Aorta (tissue), 5 donors: ENCODE measurements at places on chromosomes 6 and 20. TPM values are rescaled to one million over a fixed set of nuclear protein-coding genes. Genes with fewer than 3 reads are reported as not detected.

The PRSS16 gene
- not detected for total RNA-seq

The ECT2L gene
- total RNA-seq, result 0.19 TPM

The SYTL3 gene
- 3.9 TPM for total RNA-seq

The PRDM13 gene
- not detected for total RNA-seq

GRCh38 chr6:2582268-2582667 lies 168.5 kb downstream of the MYLK4 start:
- DNase-seq, result no peak

GRCh38 chr6:69985180-69985579 lies 118.8 kb downstream of the COL19A1 start:
- DNase-seq, result no peak

- DNase-seq, result no peak
Measured at GRCh38 chr20:7352165-7352564, 584.7 kb downstream of the BMP2 start.

GRCh38 chr6:72968704-72969103 lies 256.6 kb downstream of the KHDC1L start:
- no peak for DNase-seq

GRCh38 chr6:31680226-31681134 lies at the start of gene LY6G5C:
Gene LY6G5C, minus strand, starts transcription at chr6:31681067. Its CDS starts 694 bp downstream, at chr6:31680373.
- DNase-seq, result peak; percentile 90

- DNase-seq, result no peak
Measured at GRCh38 chr20:24132246-24132645, 143.7 kb upstream of the GGTLC1 start.

DNA sequence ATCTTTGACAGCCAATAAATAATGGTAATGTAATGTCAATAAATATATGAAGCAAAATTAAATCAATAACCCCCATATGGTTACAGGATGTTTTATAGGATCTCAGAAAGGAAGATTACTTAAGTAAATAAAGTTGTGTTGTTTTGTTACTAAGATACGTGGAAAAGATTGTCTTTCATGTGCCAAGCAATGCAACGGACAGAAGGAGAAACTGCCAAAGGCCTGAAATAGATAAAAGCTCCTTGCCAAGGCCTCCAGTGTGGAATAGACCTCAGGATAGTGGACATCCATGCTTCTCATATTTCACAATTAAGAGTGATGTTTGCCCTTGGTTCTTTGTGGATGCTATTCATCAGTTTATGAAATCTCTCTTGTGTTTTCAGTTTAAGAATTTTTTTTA lies 16.4 kb upstream of the FNDC1 start:
- DNase-seq, result no peak

- no peak for DNase-seq
Measured at GRCh38 chr20:21291026-21291425, 12.1 kb upstream of the XRN2 start.

The ME1 gene
- total RNA-seq, result 10.9 TPM

DNA sequence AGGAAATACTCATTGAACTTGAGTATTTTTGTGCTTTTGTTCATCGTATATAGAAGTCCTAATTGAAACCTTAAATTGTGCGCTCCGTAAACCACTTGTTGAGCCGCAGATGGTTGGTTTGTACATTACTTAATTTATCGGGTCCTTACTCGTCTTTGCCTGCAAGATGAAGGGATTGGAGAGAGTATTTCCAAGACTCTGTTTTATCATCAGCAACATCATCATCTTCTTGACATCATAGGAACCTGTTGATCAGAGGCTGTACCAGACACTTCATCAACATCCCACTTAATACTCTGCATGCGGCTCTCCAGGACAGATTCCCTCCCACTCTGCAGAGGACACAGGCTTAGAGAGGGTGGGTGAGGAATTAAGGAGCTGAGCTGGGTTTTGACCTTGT lies 28.6 kb downstream of the TIAM2 start:
- no peak for DNase-seq

The JARID2 gene
- total RNA-seq, result 13.0 TPM

DNA sequence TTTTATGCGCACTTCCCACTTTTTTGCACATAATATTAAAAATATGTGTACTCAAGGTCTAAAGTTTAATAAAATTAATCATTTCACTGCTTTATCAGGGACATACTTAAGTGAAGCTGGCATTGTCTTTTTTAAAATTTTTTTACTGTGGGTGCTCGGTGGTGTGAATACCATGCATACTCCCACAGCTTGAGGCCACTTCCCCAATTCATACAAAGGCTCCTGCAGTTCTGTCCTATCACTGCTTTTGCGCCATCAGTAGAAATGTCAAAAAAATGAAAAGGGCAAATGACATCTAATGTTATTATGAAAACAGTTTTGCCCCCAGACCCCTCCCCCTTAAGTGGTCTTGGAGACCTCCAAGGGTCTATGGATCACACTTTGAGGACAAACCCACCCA lies 464.1 kb upstream of the ARID1B start:
- no peak for DNase-seq

GRCh38 chr20:23488996-23489395 lies 1.9 kb upstream of the CST8 start:
- no peak for DNase-seq

The NTSR1 gene
- not detected for total RNA-seq

The C6orf141 gene
- total RNA-seq, result 9.6 TPM

The CGA gene
- not detected for total RNA-seq

The HDGFL1 gene
- total RNA-seq, result not detected

The EPPIN gene
- total RNA-seq, result not detected

- DNase-seq, result no peak
Measured at GRCh38 chr20:60011512-60012507, 53.6 kb downstream of the CDH26 start.

The SLC35D3 gene
- not detected for total RNA-seq

DNA sequence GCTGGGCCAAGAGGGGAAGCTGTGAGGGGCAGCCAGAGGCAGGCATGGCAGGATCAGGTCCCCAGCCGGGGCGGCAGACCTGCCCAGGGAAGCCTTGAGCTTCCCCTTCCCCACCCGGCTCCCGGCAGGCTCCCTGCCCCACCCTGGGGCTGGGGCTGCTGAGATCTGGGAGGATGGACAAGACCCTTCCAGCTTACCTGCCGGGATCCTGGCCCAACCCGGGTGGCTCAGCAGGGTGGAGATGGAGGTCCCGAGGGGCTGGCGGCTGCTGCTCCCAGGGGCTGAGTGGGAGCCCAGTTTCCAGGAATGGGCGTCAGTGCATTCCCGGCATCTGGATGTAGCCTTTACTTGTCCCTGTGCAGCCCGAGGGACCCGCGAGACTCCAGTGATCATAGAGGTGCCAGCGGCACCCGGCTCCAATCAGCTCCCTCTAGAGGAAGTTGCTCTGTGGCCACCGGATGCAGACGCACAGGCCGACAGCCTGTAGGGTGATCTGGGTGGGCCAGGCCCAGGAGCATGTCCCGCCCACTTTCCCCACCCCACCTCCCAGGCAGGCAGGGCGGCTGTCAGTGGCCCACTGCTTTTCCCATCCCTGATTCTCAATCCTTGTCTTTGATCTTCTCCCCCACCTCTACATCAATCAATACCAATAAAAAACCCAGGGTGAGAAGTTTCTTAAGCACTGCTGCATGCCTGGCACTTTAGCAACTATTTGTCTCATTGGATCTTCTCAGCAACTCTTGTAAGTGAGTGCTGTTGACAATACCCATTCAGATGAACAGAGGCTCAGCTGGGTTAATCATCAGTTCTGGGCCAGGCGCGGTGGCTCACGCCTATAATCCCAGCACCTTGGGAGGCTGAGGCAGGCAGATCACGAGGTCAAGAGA lies at the start of gene BAK1:
BAK1 (minus strand) TSS at position 449 of the 887 bp plus-strand sequence. CDS start 2,672 bp downstream, outside the sequence.
- DNase-seq, result peak; percentile 96

The TNFRSF21 gene
- total RNA-seq, result 3.7 TPM

GRCh38 chr6:79812195-79812594 lies 135.2 kb downstream of the ELOVL4 start:
- DNase-seq, result no peak

GRCh38 chr20:61683721-61684120 lies 382.0 kb downstream of the TAF4 start:
- no peak for DNase-seq

The GSTA2 gene
- total RNA-seq, result not detected

- no peak for DNase-seq
Measured at GRCh38 chr20:44961011-44961869, 1.0 kb upstream of the TOMM34 start.

DNA sequence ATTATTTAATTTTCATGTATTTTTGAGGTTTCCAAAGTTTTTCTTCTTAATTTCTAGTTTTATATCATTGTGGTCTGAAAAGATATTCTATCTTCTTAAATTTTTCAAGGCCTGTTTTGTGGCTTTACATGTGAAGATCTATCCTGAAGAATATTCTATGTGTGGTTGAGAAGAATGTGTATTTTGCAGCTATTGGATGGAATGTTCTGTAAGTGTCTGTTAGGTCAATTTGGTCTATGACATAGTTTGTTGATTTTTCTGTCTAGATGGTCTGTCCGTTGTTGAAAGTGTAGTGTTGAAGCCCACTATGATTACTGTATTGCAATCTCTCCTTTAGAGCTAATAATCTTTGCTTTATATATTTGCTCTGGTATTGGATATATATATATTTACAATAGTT lies 125.7 kb downstream of the CRYBG1 start:
- DNase-seq, result no peak

DNA sequence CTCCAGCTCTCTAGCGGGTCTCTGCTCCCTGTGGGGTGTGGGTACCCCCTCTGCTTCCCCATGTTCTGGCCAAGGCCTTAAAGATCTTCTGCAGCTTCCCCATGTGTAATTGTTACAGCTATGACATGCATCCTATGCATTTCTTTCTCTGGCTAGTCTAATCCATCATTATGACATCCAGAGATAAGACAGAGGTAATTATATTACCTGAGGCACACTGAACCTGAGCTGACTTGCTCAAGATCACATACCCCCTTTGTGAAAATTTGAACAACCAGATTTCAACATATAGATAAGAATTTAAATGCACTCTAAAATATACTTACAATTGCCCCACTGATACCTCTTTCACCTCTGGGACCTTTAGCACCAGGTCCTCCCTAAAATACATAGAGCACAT lies 102.4 kb downstream of the COL12A1 start:
- no peak for DNase-seq

The GDAP1L1 gene
- total RNA-seq, result not detected
